ENCODE measurements at places on chromosomes 3 and 15.

GRCh38 chr15:91469632-91470567 is 369.8 kb downstream of the SV2B start:
- peak; percentile 46 for DNase-seq

GRCh38 chr15:68286256-68286655 is 8.7 kb downstream of the FEM1B start:
- DNase-seq, result no peak

- DNase-seq, result no peak
Observed at GRCh38 chr3:178459038-178459410, 77.2 kb upstream of the KCNMB2 start.

GRCh38 chr3:48258530-48258929 is 17.6 kb downstream of the ZNF589 start:
- DNase-seq, result no peak

Measured in NB4 (cell line).